ENCODE measurements at places on chromosomes 6 and 20.
A peak's percentile ranks its signal among the peaks of the same experiment; 100 is the strongest.

GRCh38 chr6:161033667-161034066 lies 42.1 kb downstream of the MAP3K4 start:
- DNase-seq: no peak

DNA sequence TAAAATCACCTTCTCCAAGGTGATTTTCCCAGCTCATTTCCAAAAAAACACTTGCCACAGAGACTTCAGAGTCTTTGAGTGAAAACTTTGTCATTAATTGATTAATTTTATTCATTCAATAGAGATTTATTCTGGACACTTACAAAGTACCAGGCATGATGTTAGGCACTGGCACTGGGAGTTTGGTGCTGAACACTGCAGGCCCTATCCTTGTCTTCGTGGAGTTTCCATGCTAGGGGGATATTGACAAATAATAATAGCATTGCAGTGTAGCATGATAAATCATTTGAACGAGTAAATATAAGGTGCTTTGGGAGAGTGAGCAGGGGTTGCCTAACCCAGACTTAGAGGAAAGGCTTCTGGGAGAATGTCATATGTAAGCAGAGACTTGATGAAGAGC lies 145.7 kb downstream of the SOX4 start:
- DNase-seq: no peak

GRCh38 chr20:58650776-58651558 lies at the start of gene STX16:
Gene STX16, plus strand, starts transcription at chr20:58651283. Its CDS starts 724 bp downstream, at chr20:58652007.
- DNase-seq: peak; percentile 83

DNA sequence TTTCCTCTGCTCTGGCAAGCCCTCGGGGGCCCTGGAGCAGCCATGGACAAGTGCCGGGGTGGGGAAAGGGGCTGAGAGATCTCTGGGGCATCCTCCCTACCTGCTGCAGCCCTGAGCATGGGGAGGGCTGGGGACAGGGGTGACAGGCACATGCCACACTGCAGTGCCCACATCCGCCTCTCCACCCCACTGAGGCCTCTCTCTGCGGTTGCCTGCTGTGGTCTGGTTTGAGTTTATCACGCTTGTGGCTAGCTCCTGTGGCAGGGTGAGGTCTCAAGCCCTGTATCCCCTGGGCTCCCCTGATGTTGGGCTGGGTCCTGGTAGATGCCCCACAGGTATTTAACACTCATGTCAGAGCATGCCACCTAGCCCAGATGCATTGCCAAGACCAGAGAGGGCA lies 52.9 kb upstream of the MLN start:
- peak; percentile 67 for DNase-seq

- DNase-seq: peak; percentile 17
Measured at GRCh38 chr6:2970753-2971419, 481 bp downstream of the SERPINB6 start.

- no peak for DNase-seq
Measured at GRCh38 chr20:42510686-42511085, 679.0 kb downstream of the PTPRT start.

DNA sequence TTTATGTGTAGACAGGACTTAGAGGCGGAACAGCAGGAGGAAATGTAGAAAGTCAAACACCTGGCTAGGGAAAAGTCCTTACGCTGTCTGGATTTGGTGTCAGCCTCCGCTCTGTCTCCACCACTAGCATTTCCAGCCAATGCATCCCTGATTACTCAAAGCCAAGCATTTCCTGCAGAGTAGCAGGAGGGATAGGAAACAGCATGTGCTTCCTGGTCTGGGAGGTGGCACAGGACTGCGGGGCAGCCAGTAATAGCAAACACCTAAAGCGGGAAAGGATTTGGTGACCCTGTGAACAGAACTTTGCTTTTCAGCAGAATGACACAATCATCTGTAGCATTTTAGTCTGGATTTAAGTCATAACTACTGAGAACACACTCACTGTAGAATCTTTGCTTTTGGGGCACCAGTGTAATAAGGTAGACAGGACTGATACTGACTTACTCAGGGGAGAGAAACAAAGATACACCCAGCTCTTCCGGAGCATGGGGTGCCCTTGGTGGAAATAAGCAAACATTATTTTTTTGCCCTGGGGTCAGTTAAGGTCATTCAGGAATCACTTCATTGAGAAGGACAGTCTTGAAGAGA lies 133.3 kb upstream of the AHI1 start:
- DNase-seq: no peak

- DNase-seq: peak; percentile 48
Measured at GRCh38 chr6:5302220-5302946, 41.1 kb downstream of the FARS2 start.

- DNase-seq: no peak
Measured at GRCh38 chr20:57161478-57162361, 104.7 kb downstream of the BMP7 start.

GRCh38 chr6:149963462-149964307 lies at the start of gene ULBP1:
Gene ULBP1, plus strand, starts transcription at chr6:149963943. Its CDS starts 107 bp downstream, at chr6:149964050.
- peak; percentile 84 for DNase-seq

DNA sequence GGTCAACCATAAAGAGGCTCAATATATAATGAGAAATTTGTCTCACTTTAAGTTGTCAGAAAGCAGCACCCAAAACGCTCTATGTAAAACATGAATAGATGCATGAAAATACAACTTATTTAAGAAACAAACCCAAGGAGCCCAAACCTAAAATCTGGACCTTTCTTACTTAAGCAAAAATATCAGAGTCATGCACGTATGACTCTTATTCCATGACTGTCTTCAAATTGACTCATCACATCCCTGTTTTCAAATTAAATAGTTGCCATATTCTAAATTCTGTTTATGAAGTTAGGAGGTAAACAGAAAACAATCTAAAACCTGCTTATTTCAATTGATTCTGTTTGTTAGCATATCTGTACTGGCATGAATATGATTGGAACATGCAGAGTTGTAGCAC lies 42.1 kb downstream of the ANKRD6 start:
- DNase-seq: no peak

DNA sequence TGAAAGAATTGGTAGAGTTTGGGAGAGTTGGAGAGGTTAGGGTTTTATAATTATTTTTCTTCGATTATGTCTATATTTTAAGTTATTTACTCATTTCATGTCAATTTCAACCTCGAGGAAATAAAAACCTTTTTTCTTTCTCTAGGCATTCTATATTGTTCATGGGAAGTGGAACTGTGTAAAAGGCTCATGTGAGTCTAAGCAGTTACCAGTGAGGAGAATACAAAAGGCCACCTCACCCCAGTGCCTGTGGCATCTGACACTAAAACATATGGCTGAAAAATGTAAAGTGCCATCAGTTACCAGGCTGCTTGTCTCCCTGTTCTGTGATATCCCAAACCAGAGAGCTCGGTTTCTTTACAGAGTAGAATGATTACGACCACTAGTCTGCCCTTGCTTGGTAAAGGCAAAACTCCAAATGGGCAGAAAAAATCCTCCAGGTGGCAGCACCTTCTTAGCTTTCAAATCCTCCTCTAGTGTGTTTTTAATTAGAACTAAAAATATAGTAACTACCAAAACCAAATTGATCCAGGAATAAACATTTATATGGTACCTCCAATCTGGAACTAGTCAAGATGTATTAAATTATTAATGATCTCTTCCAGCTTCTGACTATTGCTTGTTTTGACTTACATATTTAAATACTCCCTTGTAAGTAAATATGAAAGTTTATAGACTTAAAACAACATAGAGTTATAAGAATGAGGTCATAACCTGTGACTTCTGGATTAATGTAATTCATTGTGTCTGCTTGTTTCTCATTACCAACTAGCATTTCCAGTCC lies 122.6 kb upstream of the MCHR2 start:
- no peak for DNase-seq

GRCh38 chr6:96032661-96033060 lies 16.9 kb downstream of the FUT9 start:
- DNase-seq: no peak

GRCh38 chr6:48961781-48962415 lies 501.2 kb downstream of the MMUT start:
- no peak for DNase-seq

- DNase-seq: no peak
Measured at GRCh38 chr6:41080621-41081020, 7.8 kb downstream of the NFYA start.

DNA sequence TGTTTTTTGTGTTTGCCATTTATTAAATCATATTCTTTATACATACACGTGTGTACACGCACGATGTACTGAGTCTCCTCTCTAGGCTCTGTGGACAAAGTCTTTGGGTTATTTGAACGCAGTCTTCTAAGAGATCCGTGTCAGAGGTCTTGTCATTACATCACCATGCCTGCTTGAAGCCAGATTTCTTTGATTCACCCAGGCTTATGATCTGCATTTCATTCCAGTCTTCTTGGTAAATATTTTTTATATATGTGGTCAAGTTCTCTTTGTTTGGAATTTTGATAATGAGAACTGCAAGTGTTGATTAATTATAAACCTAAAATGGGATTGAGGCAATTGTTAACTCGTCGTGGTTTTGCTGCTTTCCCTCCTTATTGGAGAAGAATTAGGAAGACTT lies 34.6 kb downstream of the KCNS1 start:
- DNase-seq: no peak

- no peak for DNase-seq
Measured at GRCh38 chr6:95804847-95805541, 210.8 kb upstream of the FUT9 start.

- no peak for DNase-seq
Measured at GRCh38 chr6:1597924-1598323, 11.8 kb upstream of the FOXC1 start.

- DNase-seq: no peak
Measured at GRCh38 chr20:53963635-53964034, 106.8 kb downstream of the BCAS1 start.
